ENCODE measurements at places on chromosomes 16 and 17.

GRCh38 chr16:10938321-10938720, 3.9 kb downstream of the DEXI start:
- no peak for DNase-seq

DNA sequence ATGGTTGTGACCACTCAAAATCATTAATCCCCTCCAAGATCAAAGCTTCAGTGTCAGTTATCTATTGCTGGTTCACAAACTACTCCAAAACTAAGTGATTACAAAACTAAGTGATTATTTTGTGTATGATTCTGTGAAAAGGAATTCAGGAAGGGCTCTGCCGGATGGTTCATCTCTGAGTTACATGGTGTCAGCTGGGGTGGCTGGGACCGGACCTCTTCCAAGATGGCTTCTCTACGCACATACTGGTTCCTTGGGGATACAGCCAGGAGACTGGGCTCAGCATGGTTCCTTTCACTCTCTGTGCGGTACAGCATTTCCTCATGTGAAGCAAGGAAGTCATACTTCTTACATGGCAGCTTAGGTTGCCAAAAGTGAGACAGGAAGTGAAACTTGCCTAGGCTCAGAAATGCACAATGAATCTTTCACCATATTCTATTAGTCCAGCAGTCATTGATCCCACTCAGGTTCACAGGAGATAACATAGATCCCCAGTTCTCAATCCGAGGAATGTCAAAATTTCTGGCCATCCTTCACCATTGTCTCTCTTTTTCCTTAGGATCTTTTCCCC, 97.9 kb upstream of the IRX6 start:
- no peak for DNase-seq

DNA sequence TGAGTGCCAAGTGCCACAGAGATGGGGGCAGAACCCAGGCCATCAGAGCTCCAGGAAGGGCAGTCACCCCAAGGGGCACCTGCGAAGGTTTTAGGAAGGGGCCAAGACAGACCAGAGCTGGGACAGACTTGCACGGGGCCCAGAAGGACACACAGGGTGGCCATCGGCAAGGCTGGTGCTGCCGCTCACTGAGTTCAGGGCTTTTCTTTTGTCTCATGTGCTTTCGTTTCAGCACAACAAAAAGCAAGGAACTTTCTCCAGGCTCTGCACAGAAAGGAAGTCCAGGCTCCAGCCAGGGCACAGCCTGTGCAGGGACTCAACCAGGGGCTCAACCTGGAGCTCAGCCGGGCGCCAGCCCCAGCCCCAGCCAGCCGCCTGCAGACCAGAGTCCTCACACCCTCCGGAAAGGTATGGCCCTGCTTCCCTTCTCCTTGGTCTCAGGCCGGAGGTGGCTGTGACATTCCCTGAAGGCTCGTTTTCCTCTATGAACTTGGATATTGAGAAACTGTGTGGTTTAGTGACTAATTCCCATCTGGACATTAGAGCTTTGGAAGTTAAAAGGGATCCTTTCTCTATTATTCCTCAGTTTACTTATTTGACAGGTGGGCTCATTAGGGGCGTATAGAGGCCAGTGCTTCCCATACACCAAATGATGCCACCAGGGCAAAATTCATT, 37.9 kb downstream of the ELAC2 start:
- DNase-seq = no peak

GRCh38 chr17:76384987-76385891, 830 bp downstream of the SPHK1 start:
- no peak for DNase-seq

DNA sequence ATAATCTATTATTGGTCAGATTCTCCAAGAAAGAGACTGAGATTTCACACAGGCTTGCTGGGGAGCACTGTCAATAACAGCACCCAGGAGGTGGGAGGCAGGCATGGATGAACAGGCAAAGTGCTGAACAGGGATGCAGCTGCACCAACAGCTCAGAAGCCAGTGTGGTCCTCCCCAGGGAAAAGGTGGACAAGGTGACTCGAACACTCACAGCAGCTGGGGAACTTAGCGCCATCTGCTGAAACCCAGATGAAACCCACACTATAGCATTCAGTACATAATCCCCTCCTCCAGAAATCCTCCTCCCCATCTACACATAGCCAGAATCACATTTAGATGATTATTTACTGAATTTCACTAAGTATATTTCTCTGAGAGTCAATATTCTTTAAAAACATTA, 255.2 kb upstream of the WSB1 start:
- no peak for DNase-seq

Measured in stimulated activated CD8-positive, alpha-beta memory T cell treated with anti-CD3 and anti-CD28 coated beads, Interleukin-7, amount 100 ng/mL, for 1 hour (primary cell).